ENCODE measurements at places on chromosomes 6 and 20.
A peak's percentile ranks its signal among the peaks of the same experiment; 100 is the strongest.

DNA sequence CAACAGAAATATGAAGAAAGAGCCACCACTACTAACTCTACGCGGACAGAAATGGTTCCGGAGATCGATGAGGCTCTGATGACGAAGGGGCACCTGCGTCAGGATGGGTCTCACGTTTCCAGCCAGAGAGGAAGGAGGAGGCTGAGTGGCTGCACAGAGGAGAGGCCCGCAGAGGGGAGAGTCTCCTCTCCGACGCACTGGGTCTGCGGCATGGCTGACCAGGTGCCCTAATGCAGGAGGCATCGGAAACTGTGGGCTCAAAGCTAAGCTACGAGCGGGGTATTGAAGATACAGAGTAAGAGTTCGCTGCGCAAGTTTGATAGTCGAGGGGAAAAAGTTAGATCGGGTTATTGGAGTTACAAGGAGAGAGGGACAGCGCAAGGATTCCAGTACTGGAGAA, 69.9 kb downstream of the TTLL2 start:
- no peak for DNase-seq

DNA sequence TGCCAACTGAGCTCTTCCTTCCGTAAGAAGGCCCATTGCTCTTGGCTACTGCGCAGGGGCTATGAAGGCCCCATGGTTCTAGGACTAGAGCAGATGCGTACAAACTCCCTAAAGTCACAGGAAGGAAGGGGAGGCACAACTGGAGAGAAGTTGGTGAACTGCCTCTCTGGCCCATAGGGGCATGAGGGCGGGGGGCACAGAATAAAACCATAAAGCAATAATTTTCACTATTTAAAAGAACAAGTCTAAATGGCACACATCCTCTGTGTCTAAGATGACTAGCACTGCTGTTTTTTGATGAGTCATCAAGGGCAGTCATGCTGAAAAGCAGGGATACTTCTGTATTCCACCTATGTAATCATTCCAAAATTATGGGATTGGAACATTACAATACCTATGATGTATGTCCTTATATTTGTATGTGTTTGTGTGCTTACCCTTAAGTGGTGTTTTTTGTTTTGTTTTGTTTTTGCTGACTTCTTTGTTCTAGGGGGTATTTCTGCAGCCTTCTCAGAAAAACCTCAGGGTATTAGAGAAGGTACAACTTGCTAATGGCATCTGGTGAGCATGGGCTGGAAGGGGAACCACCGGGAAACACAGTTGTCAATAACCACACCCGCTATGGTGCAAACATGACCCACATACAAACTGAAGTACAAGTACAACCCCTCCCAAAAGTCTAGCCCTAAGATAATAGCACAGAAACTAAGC, 36.9 kb downstream of the B4GALT5 start:
- DNase-seq: no peak

DNA sequence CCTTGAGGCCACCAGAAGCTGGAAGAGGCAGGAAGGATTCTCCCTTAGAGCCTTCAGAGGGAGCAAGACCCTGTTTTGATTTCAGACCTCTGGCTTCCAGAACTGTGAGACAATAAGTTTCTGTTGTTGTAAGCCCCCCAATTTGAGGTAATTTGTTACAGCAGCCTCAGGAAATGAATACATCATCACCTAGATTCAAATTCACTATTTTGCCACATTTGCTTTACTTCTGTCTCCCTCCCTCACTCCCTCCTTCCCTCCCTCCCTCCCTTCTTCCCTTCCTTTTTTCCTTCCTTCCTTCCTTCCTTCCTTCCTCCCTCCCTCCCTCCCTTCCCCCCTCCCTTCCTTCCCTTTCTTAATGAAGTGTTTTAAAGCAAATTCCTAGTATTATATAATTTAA, 58.1 kb upstream of the KIF13A start:
- DNase-seq: no peak

GRCh38 chr6:57207141-57207540, 15.0 kb downstream of the RAB23 start:
- no peak for DNase-seq

- no peak for DNase-seq
Measured at GRCh38 chr6:28945349-28945748, 21.6 kb upstream of the TRIM27 start.

DNA sequence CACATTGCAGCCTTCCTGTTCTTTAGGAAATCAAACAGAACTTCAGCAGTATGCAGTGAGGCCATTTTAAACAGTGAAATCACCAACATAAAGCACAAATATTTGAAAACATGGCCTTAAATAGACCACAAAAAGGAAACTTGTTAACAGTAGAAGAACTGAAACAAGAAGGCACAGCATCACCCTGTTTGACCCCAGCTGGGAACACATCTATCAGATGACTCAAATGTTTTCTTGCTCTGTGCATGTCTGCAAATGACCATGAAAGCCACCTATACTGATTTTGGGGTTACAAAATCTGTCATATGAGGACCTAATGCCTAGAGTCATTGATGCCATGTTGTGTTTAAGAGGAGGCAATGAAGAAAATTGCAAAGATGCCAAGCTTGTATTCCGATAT, 123.8 kb upstream of the ADGRF1 start:
- no peak for DNase-seq

- DNase-seq: no peak
Measured at GRCh38 chr20:56788671-56789610, 159.8 kb downstream of the TFAP2C start.

DNA sequence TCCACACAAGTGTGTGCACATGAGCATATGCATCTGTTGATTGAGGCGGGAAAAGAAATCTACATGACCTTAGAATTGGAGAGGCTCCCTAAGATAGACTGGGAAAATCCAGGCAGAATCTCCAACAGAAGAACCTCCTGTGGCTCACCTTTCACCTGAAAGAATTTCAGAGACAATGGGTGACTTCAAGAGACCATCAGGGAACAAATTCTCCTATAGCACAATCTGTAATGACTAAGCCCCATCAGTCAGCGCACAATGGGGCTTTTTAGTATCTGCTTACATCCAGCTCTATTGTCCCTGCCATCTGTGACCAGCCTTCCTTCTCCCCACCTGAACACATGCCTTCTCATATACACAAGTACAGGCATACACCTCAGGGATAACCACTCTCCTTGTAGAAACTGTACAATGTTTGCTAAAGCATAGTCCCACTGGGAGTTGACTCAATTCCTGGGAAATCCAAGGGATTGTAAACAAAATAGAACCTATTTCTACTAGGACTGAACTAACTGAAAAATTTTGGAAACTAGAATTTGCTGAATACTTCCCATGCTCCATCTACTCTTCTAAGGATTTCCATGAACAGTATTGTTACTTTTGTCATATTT, 150.8 kb upstream of the STXBP5 start:
- DNase-seq: no peak

- DNase-seq: peak; percentile 18
Measured at GRCh38 chr20:58001381-58001780, 227.1 kb downstream of the ANKRD60 start.

Data from right lung (tissue), 10 donors.